ENCODE measurements at places on chromosomes 6 and 20. TPM values are rescaled to one million over a fixed set of nuclear protein-coding genes. Genes with fewer than 3 reads are reported as not detected.

DNA sequence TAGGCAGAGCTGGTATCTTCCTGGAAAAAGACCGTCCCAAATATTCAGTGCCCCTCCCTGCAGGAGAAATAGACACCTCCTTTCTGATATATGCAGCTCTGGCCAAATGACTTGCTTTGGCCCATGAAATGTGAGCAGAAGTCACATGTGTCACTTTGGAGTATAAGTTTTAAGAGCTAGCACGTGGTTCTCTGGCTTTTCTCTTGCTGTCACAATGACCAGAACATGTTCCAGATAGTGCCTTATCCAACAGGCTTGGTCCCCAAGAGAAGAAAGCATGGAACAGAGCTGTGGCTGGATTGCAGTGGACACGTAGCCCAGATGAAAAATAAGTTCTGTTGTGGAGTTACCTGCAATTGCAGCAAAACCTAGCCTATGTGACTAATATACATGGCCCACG lies 40.4 kb downstream of the UNC5CL start:
- no peak overlapping the region for H3K4me3 ChIP-seq
- no peaks in the 10 kb centered on the region for H3K36me3 ChIP-seq
- peaks cover 8% of the 10 kb centered on the region for H3K27me3 ChIP-seq
- DNase-seq = no peak
- H3K4me1 ChIP-seq = peaks cover 17% of the 10 kb centered on the region

DNA sequence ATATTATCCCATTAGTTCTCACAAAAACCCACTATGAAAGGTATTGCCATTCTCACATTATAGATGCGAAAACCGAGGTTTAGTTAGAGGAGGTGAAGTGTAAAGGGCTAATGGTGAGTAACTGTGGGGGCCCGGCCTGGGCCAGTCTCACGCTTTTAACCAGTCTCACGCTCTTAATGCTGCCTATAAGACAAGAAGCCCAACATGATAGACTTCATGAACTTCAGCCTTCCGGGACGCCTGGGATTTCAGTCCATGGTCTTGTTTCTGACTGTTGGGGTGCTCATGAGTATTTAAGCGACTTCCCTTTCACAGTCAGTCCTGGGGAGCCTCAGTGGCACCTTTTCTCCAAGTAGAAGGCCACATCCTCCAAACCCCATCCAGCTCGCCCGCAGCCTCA lies 31.7 kb downstream of the AGPAT4 start:
- peaks cover 9% of the 10 kb centered on the region for H3K36me3 ChIP-seq
- DNase-seq = no peak
- H3K4me3 ChIP-seq = no peak overlapping the region
- no peaks in the 10 kb centered on the region for H3K27me3 ChIP-seq

- no peak for DNase-seq
- H3K4me3 ChIP-seq = no peak overlapping the region
- H3K27ac ChIP-seq = no peak overlapping the region
Observed at GRCh38 chr6:1306133-1306532, 5.8 kb upstream of the FOXQ1 start.

GRCh38 chr6:44078827-44079671 lies 48.2 kb downstream of the MRPL14 start:
- H3K27me3 ChIP-seq = no peaks in the 10 kb centered on the region
- H3K27ac ChIP-seq = no peak overlapping the region
- H3K4me3 ChIP-seq = no peak overlapping the region
- H3K36me3 ChIP-seq = no peaks in the 10 kb centered on the region
- H3K4me1 ChIP-seq = peaks cover 9% of the 10 kb centered on the region

The ACTL10 gene
- 2.3 TPM for total RNA-seq

The CRISP2 gene
- not detected for total RNA-seq

The HTR1B gene
- total RNA-seq = 0.18 TPM

The ZFP57 gene
- total RNA-seq = not detected
